Stimulated activated CD4-positive, alpha-beta T cell treated with anti-CD3 and anti-CD28 coated beads, TNF-alpha, amount 100 ng/mL, for 1 hour (primary cell): ENCODE measurements at places on chromosomes 7 and 10.

- no peak for DNase-seq
Measured at GRCh38 chr7:158318511-158318913, 269.1 kb downstream of the PTPRN2 start.

DNA sequence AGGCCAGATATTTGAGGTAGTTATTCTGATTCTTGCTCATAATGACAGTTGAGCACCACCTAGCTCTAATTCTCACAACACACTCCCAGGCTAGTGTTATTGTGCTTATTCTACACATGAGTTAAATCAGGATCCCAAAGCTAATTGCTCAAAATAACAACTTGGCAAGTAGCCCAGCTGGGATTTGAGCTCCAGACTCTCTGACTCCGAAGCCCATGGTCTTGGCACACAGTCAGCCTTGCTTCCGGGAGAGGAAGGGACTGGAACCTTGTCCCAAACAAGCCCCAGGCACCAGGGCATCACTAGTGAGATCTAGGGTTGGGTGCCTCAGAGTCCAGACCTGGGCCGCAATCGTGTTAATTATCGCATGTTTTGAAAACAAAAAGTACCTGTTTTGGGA lies 101.4 kb downstream of the GPAM start:
- no peak for DNase-seq

DNA sequence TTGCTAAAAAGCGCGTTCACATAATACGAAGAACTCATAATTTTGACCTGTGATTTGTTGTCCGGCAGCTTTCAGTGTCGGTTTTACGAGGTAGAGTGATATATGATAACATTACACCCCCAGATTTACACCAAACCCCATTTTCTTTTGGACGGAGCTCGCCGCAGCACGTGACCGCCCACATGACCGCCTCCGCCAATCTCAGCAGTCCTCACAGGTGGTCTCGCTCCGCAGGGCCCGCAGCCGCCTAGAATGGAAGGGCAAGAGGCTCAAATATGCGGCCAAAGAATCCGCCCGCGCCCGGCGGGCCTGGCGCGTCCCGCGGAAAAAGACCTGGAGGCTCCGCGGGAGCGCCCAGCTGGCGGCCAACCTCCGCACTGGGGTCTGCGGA lies at the start of gene HOXA7:
Gene HOXA7 (minus strand): TSS at position 168 of the 391 bp plus-strand sequence. CDS start 130 bp downstream, at position 38.
- no peak for DNase-seq

- DNase-seq, result no peak
Measured at GRCh38 chr7:138802706-138803105, 4.7 kb upstream of the ATP6V0A4 start.

DNA sequence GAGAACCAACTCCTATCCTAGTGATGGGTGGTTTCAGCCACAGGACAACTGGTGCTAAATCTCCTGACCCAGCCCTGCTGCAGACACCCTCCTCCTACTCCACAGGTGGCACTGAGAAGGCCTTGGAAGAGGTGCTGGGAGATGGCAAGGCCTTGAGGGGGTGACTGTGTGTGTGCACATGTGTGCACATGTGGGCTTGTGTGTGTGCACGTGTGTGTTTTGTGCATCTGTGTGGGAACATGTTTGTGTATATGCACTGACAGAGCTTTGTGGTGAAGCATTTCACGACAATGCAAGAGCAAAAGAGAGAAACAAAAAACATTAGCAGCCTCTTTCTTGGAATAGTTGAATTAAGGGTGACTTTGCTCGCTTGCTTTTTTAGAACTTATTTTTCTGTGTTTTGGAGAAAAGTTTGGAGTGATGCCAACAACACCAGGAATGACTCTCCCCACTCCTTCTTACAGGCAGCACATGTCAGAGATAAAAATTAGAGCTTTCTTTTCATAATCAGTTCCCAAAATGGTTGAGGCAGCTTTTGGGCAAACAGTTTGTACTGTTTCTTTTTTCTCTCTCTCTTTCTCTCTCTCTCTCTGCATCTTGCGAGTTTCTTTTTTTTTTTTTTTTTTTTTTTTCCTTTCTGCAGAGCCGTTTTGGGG lies 69.5 kb downstream of the SEC61G start:
- DNase-seq, result no peak

- no peak for DNase-seq
Measured at GRCh38 chr7:36227223-36227622, 74.2 kb downstream of the EEPD1 start.

DNA sequence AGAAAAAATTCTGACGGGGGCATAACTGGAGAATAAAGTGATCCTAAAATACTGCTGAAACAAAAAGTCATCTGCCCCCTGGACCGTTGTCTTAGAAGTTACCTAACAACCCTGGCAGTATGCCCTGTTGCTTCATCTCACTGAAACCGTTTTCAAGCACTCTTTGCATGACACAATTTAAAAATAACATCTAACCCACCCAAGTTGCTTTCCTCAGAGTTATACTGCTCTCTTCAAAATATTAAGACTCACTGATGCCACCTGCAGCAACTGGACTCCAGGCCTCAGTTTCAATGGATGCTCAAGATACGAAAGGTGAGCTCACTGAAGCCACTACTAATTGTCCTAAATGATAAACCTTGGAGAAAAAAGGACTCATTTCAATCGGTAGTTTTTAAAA lies 57.4 kb downstream of the CDK6 start:
- DNase-seq, result no peak

DNA sequence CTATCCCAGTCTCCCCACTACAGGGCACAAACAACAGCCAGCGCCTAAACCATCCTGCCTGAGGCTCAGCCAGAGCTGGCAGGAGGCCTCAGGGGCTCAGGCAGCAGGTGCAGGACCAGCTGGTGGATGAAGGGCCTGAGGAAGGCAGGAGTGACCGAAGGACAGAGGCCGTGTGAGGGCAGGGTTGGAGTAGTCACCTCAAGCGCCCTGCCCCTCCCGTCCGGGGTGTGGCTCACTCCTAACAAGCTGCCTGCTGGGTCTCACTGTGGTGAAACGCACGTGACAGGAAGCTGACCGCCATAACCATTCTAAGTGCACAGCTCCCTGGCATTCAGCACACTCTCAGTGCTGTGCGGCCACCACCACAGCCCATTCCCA lies 281.1 kb downstream of the ELFN1 start:
- DNase-seq, result no peak

GRCh38 chr10:62617652-62618051 lies 186.9 kb upstream of the ADO start:
- no peak for DNase-seq

GRCh38 chr7:149562602-149563001 lies 65.0 kb upstream of the ZNF746 start:
- DNase-seq, result no peak

GRCh38 chr7:86955895-86956503 lies 103.5 kb downstream of the ELAPOR2 start:
- DNase-seq, result no peak

- DNase-seq, result no peak
Measured at GRCh38 chr10:124722798-124723783, 21.1 kb downstream of the FAM53B start.

DNA sequence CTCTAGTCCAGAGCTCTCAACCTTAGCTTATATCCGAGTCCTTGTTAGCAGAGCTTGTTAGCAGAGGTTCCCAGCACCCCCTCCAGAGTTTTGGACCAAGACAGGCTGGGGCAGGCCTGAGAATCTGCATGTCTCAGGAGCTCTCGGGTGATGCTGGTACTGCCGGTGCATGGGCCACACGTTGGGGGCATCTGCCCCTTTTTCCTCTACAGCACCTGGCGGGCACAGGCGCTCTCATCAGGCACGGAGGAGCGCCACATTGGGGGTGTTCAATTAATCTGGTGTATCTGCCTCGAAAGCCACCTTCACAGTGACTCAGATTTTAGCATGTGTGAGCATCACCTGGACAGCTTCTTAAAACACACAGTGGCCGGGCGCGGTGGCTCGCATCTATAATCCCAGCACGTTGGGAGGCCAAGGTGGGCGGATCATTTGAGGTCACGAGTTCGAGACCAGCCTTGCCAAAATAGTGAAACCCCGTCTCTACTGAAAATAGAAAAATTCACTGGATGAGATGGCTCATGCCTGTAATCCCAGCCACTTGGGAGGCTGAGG lies 117.7 kb downstream of the ELFN1 start:
- no peak for DNase-seq

DNA sequence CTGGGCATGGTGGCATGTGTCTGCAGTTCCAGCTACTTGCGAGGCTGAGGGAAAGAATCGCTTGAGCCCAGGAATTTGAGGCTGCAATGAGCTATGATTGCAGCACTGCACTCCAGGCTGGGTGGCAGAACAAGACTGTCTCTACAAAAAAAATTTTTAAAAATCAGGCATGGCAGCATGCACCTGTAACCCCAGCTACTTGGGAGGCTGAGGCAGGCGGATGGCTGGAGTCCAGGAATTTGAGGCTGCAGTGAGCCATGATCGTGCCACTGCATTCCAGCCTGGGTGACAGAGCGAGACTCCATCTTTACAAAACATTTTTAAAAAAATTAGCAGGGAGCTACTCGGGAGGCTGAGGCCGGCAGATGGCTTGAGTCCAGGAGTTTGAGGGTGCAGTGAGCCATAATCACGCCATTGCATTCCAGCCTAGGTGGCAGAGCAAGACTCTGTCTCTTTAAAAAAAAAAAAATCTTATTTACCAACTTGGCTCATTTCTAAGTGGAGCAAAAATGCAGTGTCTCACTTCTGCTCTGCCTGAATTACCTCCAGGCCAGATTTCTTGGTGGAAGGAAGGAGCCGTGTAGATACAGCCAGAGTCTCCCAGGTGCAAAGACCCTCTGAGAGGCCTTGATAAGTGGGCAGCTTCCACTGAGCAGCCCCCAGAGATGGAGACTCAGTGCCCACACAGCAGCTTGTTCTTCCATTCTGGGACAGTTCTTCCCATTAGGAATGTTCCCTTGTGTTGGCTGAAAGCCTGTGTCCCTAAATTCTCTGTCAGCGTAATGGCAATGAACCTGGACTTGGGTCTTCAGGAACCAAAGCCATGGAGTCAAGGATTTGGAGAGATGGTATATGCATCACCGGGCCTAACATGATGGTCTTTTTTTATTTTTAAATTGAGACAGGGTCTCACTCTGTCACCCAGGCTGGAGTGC lies 30.0 kb downstream of the GTF2IRD1 start:
- no peak for DNase-seq

- DNase-seq, result no peak
Measured at GRCh38 chr7:47350425-47350824, 231.5 kb downstream of the TNS3 start.

DNA sequence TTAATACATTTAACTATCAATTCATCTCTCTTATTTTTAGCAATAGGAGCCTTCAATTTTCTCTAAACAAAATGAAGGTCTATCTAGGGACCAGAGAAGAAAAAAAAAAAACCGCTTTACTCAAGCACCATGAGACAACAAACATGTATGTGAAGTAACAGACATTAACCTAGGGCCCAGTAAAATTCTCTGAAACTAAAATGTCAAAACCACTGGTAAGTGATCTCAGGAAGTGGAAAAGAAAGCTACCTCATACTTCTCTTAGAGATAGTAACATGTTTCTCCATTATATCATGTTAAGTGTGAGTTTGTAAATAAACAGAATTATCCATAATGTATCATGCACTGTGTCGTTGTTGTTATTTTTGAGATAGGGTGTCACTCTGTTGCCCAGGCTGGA lies 35.4 kb upstream of the PTER start:
- no peak for DNase-seq

DNA sequence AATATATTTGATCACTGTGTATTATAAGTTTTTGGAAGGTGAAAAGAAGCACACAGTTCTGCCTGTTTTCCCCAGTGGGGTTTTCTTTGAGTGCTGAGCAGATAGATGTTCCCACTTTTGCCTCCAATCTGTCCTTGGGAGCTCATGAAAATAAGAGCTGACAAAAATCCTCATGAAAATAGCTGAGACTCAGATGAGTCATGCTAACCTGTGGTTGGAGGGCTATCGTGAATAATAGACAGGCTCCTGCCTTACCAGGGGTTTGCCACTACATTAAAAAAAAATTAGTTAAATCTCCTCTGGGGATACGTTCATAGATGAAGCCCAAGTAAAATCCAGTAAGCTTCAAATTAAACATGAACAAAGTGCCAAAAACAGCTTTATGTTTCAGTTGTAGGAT lies 10.9 kb upstream of the AOAH start:
- no peak for DNase-seq

GRCh38 chr10:77351386-77351785 lies 286.2 kb downstream of the KCNMA1 start:
- no peak for DNase-seq

DNA sequence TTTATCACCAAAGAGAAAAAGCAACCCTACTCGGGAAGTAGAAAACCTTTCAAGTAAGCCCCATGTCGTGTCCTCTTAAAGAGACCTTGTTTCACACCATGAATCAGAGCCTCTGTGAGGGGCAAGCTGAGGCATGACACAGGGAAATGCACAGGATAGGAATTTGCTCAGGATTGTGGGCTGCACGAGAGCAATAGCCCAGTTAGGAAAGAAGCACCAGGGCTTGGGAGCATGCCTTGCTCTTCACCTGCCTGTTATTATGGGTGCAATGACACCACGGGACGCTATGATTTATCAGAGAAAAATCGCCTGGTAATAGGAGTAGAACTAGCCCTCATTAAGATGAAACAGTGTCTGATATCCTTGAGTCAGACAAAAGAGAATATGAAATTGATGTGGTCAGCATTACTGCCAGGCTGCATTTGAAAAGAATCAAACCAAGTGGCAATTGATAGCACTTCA lies 562.9 kb upstream of the NRP1 start:
- no peak for DNase-seq

GRCh38 chr7:1076184-1077072 lies 11.5 kb upstream of the GPER1 start:
- DNase-seq, result no peak
